ENCODE measurements at places on chromosomes 6 and 20.

DNA sequence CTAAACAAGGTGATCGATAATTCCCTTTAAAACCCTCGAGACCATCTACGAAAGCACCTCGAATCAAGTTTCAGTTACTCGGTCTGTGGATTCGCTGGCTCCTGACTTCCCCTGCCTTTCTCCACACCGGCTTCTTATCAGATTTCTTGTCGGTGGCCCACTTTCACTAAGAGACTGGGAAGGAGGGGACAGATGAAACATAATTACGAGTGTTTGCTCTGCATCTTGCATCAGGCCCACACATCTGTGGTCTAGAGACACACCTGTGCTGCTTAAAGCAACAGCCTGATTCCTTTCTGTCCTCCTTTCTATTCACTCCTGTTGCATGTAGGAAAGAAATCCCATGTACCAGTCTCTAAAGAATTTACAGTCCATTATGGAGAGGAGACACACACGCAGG, 37.7 kb downstream of the INSM1 start:
- DNase-seq = no peak

GRCh38 chr6:70080443-70081070, 214.2 kb downstream of the COL19A1 start:
- no peak for DNase-seq

GRCh38 chr6:140043357-140043756, 668.9 kb upstream of the CITED2 start:
- no peak for DNase-seq

DNA sequence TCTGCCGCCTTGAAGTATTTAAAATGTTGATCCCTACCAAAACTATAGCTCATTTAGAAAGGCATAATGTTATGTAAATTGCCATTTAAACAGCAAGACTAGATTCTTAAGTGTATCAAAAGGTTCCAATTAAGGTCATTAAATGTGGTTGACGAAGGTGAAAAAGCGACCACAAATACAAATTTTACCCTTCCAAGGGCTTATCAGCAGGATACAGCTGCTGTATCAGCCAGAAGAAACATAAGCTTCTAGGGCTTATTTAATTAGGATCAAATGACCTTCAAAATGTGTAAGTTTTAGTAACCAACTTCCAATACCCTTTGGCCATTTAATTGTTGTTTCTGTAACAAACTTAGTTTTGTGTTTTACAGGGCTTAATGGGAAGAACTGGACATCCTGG, 139.9 kb downstream of the COL9A1 start:
- no peak for DNase-seq

- no peak for DNase-seq
Measured at GRCh38 chr6:7500752-7501282, 40.7 kb upstream of the DSP start.

DNA sequence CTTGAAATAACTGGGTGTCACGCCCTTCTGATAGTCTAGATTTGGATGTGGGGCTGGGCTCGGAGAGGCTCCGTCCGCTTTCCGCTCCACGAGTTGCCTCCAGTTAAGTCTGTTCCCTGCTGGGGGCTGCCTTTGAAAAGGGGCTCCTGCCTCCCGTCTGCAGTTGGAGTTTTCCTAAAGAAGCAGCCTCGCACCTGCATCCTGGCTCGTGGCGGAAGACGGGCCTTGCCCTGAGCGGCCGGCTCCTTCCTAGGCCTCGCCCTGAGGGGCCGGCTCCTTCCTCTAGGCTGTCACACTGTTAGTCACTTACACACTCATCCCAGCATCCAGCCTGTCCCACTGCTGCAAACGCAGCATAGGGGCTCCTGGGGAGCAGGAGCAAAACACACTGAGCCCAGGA, 74.4 kb downstream of the SMOC2 start:
- DNase-seq = no peak

All from stimulated activated CD8-positive, alpha-beta memory T cell treated with anti-CD3 and anti-CD28 coated beads, Interleukin-7, amount 100 ng/mL, for 4 hours (primary cell).